ENCODE measurements at places on chromosomes 2 and 18.

GRCh38 chr2:10324095-10324832 lies 21.6 kb downstream of the HPCAL1 start:
- DNase-seq, result no peak

DNA sequence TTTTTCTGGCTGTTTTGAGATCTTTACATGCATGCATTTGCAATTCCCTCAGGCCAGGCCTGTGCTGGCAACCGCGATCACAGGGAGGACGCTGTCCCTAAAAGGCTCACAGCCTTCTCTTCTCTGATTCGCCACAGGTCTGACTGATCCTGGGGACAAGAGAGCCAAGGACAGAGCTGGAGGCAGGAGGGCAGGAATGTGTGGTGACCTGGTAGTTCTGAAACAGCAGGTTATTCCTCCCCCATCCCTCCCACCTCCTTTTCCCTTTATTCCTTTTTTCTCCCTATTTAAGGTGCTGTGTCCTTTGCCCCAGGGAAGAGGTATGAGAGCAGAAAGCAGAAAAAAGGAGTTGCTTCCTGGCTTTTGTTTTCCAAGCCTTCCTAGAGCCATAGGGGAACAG lies 21.9 kb downstream of the TMEM177 start:
- DNase-seq, result no peak

DNA sequence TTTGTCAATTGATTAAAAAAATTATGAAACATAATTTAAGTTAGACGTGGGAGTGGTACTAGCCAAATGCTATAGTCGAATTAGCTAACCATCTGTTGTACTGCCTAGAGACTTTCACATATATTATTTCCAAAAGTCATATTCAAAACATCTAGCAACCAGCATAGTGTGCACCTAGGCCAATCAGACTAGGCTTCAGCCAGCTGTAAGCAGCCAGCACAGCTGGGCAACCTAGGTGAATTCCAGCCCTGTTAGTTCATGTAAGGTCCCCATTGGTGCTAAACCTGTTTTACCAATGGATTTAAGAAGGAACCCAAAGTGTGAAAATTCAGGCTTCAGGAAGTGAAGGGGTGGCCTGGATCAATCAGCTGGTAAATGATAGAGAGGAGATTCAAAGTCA lies 144.3 kb downstream of the BCL2 start:
- no peak for DNase-seq

DNA sequence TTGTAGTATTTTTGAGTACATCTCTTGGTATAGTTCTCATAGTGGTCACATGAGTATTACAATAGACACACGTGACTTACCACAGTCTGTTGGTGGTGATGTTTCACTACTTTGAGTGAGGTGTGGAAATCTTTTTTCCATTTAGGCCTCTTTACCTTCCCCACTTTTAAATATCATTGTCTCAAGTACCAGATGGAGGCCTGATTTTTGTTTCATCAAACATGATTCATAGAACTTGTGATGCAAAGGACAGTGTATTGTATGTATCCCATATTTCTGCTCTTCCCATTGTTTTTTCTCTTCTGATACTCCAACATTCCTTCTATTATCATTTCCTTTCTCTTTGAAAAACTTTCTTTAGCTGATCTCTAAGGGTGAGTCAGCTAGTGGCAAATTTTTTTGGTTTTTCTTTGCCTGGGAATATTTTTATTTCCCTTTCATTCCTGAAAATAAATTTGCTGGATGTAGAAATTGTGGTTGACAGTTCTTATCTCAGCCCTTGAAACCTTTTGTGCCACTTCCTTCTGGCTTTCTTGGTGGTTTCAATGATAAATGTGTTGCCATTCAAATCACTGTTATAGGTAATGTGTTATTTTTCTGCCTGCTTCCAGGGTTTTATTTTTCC lies 32.8 kb downstream of the RFX8 start:
- DNase-seq, result no peak

GRCh38 chr2:130882111-130882690 lies 45.5 kb downstream of the ARHGEF4 start:
- DNase-seq, result no peak

- DNase-seq, result no peak
Observed at GRCh38 chr18:38644875-38645641, 1079.5 kb upstream of the CELF4 start.

GRCh38 chr2:158507141-158507540 lies 50.4 kb downstream of the PKP4 start:
- DNase-seq, result no peak

DNA sequence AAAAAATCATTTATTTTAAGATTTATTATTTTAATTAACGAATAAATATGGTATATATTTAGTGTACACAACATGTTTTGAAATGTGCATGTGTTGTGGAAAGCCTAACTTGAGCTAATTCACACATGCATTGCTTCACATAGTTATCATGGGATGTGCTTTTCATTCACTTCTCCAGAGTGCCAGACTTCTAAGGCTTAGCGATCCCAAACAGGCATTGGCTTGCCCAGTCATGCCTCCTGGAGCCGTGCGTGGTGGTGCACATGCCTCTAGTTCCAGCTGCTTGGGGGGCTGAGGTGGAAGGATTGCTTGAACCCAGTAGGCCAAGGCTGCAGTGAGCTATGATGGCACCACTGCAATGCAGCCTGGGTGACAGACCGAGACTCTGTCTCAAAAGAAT lies 40.5 kb downstream of the ARHGEF4 start:
- DNase-seq, result no peak

GRCh38 chr2:23541503-23542229 lies 156.7 kb downstream of the KLHL29 start:
- DNase-seq, result no peak

DNA sequence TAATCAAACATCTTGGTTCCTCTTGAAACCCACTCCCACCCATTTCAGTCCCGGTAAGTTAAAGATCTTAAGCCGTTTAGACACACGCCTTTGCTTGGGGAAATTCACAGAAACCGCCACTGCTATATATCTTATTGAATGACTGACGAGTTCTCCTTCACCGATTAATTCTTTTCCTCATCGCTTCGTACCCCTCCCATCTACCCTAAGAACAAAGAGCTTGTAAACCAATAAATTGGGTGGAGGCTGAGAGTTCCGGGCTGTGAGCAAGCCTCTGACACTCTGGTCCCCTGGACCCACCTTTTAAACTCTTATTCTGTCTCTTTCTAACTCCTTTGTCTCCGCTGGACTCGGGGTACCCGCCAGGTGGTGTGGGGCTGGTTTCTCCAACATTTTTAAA lies 30.6 kb downstream of the TMEM131 start:
- DNase-seq, result no peak

DNA sequence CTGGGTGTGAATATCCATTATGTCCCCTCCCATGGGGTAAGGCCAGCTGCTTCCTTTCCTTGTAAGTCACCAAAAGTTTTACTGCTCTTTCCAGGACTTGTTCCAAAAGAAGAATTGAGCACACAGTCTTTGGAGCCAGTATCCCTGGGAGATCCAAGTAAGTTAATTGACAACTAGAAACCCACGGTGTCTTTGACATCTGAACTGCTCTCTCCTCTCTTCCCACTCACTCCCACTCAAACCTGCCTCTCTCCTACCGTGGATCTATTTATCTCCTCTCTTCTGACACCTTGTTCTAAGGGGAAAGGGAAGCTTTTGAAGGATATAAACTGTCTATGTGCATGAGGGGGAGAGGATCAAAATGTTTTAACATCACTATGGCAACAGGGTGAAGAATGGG lies 86.7 kb downstream of the VIT start:
- DNase-seq, result no peak

- DNase-seq, result no peak
Observed at GRCh38 chr18:54662986-54663385, 71.9 kb downstream of the DYNAP start.

GRCh38 chr2:158319269-158319668 lies 137.3 kb downstream of the CCDC148 start:
- no peak for DNase-seq

GRCh38 chr2:99956232-99957030 lies 186.0 kb downstream of the AFF3 start:
- no peak for DNase-seq

- DNase-seq, result no peak
Observed at GRCh38 chr18:70250781-70251180, 38.1 kb upstream of the SOCS6 start.

DNA sequence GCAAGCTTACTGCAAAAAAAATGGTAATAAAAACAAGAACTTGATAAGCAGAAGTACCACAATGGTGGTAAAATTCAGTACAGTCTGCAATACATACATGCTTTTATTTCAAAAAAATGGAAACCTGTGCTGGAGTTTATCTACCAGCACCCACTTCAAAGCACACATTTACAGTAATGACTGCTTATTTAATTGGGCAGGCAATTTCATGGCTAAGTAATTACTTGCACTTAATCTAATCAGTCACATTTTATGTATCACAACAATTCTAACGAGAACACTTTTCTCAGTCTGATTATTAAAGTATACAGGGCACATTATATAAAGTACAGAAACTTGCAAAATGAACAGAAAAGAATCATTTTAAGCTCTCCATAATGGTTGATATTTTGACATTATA lies 5.2 kb downstream of the APCDD1 start:
- DNase-seq, result no peak

DNA sequence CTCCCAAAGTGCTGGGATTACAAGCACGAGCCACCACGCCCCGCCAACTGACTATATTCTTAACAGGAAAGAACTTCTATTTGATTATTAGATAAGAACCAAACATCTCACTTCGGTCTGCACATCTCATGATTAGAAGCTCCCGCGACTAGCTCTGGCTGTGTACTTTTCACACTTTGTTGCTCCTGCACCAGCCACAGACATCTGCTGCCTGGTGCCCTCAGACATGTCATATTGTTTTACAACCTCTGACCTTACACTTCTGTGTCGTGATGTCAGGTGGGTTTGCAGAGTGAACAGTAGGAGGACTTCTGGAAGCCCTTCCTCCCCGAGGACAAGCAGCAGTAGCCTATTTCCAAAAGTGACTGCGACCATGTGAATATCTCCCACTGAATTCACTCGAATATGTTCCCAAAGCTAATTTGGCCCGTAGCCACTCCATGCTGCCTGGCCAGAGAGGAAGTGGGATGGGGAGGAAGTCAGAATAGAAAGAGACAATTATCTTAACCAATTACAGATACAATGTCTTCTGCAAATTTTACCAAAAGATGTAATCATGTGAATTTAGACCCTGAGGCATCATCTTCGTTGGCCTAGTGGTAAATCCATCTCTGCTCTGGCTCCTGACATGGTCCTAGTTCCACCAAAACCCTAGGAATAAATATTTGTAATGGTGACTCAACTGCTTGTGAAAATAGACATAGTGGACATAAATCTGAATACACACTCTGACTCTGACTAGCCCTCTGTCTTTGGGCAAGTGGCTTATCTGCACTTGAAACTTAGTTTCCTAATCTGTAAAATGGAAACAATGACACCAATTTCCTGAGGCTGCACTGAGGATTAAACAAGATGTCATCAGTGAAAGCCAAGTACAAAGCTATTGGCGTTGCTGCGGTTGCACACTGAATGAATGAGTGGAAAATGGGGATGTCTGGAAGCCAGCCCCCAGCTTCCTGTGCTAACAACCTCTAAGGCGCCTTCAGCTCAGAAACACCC lies 406.1 kb downstream of the LRATD1 start:
- DNase-seq, result no peak
